ENCODE measurements at places on chromosomes 13 and 19. TPM values are rescaled to one million over a fixed set of nuclear protein-coding genes. Genes with fewer than 3 reads are reported as not detected.

EFNA2 gene
- total RNA-seq = not detected

MBD3L2 gene
- not detected for total RNA-seq

ACP5 gene
- 21.3 TPM for total RNA-seq

FFAR1 gene
- not detected for total RNA-seq

PEAK3 gene
- 0.88 TPM for total RNA-seq

MLLT1 gene
- 37.2 TPM for total RNA-seq

IGFL2 gene
- total RNA-seq = not detected

GAPDHS gene
- total RNA-seq = not detected

ANKRD24 gene
- total RNA-seq = 1.3 TPM

COL5A3 gene
- 1.1 TPM for total RNA-seq

LYPD5 gene
- total RNA-seq = 0.70 TPM

ONECUT3 gene
- total RNA-seq = not detected

NCAN gene
- not detected for total RNA-seq

F7 gene
- total RNA-seq = not detected

SMIM44 gene
- total RNA-seq = not detected

YIPF2 gene
- total RNA-seq = 23.8 TPM

MEX3D gene
- 7.6 TPM for total RNA-seq

ZNF613 gene
- 8.1 TPM for total RNA-seq

TMEM91 gene
- 8.0 TPM for total RNA-seq

FBXO17 gene
- not detected for total RNA-seq

CGB8 gene
- not detected for total RNA-seq

SYCN gene
- total RNA-seq = not detected

NCR1 gene
- not detected for total RNA-seq

LGALS14 gene
- total RNA-seq = 0.90 TPM

SOX1 gene
- not detected for total RNA-seq

MRPL4 gene
- total RNA-seq = 58.6 TPM

DACH1 gene
- total RNA-seq = not detected

LSM14A gene
- total RNA-seq = 129 TPM

LENG1 gene
- 8.3 TPM for total RNA-seq

RNF113B gene
- not detected for total RNA-seq

ICAM1 gene
- total RNA-seq = 24.3 TPM

MIR17HG gene
- total RNA-seq = 6.7 TPM

ZNF578 gene
- total RNA-seq = 1.2 TPM

KLC3 gene
- total RNA-seq = not detected

FOXO1 gene
- 32.2 TPM for total RNA-seq

MYO16 gene
- not detected for total RNA-seq

CEACAM16 gene
- not detected for total RNA-seq

UBE2L5 gene
- 0.20 TPM for total RNA-seq

IL11 gene
- 0.48 TPM for total RNA-seq
